ENCODE measurements at places on chromosomes 6 and 20. TPM values are rescaled to one million over a fixed set of nuclear protein-coding genes. Genes with fewer than 3 reads are reported as not detected.

DNA sequence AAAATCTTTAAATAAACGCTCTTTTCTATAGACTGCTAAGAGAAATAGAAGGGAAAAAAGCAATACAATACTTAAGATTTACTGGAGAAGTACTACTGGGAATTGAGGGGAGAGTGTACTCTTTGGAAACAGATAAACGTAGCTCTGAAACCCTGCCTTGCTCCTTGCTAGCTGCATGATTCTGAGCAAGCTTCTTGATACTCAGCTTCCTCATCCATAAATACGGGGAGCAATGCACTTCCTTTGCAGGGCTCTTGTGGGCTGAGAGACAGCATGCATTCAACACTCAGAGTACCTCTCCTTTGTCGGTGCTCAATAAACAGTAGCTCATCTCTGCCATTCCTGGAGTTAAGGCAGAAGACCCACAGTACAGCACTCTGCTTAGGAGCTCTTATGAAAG is 159.7 kb downstream of the BTBD9 start:
- DNase-seq, result no peak

DNA sequence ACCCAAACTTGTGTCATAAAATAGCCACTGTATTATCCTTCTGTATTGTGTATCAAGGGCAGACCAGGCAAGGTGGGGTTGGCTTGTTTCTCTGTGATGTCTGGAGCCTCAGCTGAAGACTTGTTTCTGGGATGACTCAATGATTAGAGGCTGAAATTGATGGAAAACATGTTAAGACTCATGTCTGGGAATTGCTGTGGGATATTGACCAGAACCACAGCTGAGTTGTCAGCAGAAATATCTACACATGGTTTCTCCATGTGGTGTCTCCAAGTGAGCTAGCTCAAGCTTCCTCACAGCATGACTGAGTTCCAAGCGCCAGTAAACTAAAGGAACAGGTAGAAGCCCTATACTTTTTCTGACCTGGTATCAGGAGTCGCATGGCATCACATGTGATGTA is 128.5 kb upstream of the SYNDIG1 start:
- no peak for DNase-seq

GRCh38 chr20:18004384-18005031 is 35.7 kb downstream of the MGME1 start:
- peak; percentile 75 for DNase-seq

GRCh38 chr20:17956099-17956685 is 12.4 kb downstream of the SNX5 start:
- DNase-seq, result no peak

The DEFB124 gene
- total RNA-seq, result not detected

All from tongue (tissue), 3 donors.